ENCODE measurements at places on chromosomes 12 and 14.

- DNase-seq: no peak
Measured at GRCh38 chr12:106724934-106725333, 49.5 kb upstream of the RIC8B start.

- no peak for DNase-seq
Measured at GRCh38 chr12:116161588-116161987, 115.9 kb downstream of the MED13L start.

- no peak for DNase-seq
Measured at GRCh38 chr12:102865821-102866615, 51.0 kb downstream of the PAH start.

DNA sequence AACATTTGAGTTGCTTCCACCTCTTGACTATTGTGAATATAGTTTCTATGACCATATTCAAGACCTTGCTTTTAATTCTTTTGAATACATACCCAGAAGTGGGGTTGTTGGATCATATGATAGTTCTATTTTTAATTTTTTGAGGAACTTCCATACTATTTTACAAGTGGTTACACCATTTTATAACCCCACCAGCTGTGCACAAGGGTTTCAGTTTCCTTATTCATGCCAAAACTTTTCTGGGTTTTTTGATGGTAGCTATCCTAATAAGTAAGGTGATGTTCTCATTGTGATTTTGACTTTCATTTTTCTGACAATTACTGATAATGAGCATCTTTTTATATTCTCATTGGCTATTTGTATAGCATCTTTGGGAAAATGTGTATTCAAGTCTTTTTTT lies 109.4 kb upstream of the GARIN2 start:
- no peak for DNase-seq

- no peak for DNase-seq
Measured at GRCh38 chr12:124386661-124387527, 92.0 kb downstream of the RFLNA start.

- peak; percentile 8 for DNase-seq
Measured at GRCh38 chr14:32826404-32827082, 112.1 kb upstream of the NPAS3 start.

GRCh38 chr14:94833633-94834032 lies 63.7 kb upstream of the GSC start:
- DNase-seq: no peak

- no peak for DNase-seq
Measured at GRCh38 chr14:76077340-76077739, 74.4 kb upstream of the GPATCH2L start.

- peak; percentile 62 for DNase-seq
Measured at GRCh38 chr14:53304726-53305381, 151.7 kb upstream of the DDHD1 start.

GRCh38 chr14:50860478-50861086 lies 11.3 kb upstream of the ABHD12B start:
- peak; percentile 75 for DNase-seq

GRCh38 chr14:77037215-77037937 lies 8.9 kb upstream of the IRF2BPL start:
- no peak for DNase-seq

- no peak for DNase-seq
Measured at GRCh38 chr12:62158461-62159360, 101.5 kb upstream of the USP15 start.

DNA sequence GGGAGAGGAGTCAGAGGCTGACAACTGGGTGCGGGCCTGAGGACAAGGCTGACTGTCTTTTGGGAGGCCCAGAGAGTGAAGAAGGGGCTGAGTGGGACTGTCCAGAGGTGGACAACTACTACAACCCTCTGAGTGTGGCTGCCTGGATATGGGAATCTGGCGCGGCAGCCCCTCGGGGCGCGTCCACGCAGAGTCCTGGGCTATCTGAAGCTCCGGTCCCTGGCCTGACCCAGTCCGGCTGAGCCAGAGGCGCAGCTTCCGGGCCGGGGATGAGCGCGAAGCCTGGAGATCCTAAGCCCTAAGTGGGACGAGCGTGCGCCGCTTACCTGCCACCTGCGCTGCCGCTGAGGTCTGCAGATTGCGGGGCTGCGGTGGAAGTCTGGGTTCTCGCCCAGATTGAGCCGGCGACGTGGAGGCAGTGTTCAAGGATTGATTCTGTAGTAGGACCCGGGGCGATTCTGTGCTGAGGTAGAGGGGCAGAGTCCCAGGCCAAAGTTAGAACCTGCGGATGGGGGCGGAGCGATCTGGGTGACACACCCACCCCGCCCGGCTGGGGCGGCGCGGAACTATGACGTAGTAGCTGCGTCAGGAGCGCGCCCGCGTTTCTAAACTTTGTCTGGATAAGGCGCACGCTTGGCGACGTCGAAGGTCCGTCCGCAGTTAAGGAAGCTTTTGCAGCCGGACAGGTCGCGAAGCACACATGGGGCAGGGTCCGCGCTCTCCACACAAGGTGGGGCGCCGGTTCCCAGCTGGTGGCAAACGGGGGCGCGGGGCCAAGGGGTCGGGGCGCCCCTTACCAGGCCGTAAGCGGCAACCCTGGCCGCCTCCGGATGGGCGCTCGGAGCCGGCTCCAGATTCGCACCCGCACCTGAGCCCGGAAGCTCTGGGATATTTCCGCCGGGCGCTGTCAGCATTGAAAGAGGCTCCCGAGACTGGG lies at the start of the genes DHRS1 and NOP9:
DHRS1 (minus strand) TSS at position 526 of the 937 bp plus-strand sequence. CDS start 674 bp downstream, outside the sequence.
NOP9 (plus strand) TSS at position 596 of the 937 bp plus-strand sequence; CDS start at position 701, 105 bp downstream.
- DNase-seq: peak; percentile 79

DNA sequence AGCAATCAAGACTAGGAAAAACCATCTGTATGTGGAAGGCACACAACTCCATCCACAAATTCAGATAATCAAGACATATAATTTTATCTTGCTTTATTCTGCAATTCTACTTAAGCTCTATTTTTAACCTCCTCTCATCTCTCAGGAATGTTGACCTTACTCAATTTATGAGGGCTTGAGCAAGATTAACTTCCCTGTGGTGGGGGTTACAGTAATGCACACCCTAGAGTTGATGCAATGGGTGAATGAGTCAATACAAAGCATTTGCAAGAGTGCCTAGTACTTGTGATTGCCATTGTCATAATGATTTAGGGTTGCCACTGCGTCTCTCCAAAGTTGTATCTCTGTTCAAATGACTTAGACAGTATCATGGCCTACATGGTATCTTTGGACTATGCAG lies 1598.4 kb upstream of the TMEM132C start:
- DNase-seq: peak; percentile 94

GRCh38 chr12:6352193-6353173 lies 10.6 kb upstream of the TNFRSF1A start:
- DNase-seq: no peak

DNA sequence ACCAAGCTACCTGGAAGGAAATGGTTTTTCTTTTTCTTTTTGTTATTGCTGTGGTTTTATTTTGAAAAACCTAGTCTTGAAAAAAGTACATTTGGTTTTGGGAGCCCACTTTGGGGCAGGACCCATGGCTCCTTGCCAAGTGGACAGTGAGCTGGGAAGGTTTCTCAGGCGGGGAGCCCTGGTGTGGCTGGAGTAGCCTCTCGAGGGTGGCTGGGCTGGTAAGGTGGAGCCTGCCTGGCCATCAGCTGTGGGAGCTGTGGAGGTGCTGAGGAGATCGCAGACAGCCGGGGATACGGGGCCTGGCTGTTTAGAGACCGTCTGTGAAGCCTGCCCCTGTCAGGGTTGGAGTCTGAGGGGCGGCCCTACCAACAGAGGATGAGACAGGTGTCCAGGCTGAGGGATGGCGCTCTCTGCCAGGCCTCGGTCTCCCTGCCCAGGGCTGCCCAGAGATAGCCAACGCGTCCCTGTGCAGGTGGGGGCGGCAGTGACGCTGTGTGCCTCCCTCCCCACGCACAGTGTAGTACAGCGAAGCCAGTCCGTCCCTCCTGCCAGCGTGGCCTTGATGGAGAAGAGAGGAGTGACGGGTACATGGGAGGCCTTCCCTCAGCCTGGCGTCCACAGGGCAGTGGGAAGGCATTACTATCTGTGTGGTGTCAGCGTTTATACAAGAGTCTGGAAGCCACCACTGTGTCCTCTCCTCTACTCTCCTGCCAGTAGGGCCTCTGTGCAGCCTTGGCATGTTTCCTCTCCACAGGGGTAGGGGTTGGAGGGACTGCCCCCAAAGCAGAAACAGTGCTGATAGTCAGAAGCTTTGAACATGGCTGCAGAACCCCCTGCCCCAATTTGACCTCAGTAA lies 5.9 kb downstream of the RIN3 start:
- DNase-seq: no peak

Measured in AG10803 (cell line).